ENCODE measurements at places on chromosomes 12 and 14.

GRCh38 chr12:42143452-42144157, 1.1 kb downstream of the GXYLT1 start:
- DNase-seq, result no peak

DNA sequence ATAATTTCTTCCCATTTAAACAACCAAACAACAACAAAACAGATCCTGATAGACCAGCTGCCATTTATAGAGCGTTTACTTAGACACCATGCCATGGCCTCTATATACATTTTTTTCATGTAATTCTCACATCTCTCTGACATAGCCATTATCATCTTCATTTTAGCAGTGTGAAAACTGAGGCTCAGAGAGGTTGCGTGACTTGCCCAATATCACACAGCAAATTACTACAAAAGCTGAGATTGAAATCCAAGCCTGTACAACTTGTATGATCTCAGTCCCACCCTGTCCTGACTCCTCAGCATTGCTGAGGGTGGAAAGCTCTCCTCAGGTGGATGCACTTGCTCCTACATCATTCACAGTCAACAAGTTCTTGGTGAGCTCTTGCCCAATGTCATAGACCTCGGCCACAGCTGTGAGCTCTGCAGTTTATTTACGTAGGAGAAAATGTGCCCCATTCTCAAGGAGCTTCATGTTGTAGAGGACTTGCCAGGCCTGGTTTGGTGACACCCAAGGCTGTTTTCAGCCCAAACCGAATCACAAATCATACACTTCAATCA, 55.5 kb downstream of the CRACR2A start:
- no peak for DNase-seq

DNA sequence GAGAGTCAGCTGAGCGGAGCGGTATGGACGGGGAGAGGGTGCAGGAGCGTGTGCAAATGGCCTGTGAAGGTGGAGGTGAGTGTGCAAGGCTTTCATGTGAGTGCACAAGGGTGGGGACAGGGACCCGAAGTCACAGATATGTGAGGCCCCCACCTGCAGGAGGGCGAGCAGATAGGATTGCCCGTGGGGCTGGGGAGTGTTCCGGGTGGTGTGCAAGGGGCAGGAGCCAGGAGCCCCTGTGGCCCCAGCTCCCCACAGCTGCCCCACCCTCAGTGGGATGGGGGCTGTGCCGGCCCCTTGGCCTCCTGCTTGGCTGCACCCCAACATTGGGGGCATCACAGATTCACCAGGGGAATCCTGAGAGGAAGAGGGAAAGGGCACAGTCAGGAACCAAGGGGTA, 5.5 kb upstream of the ZNF384 start:
- no peak for DNase-seq

DNA sequence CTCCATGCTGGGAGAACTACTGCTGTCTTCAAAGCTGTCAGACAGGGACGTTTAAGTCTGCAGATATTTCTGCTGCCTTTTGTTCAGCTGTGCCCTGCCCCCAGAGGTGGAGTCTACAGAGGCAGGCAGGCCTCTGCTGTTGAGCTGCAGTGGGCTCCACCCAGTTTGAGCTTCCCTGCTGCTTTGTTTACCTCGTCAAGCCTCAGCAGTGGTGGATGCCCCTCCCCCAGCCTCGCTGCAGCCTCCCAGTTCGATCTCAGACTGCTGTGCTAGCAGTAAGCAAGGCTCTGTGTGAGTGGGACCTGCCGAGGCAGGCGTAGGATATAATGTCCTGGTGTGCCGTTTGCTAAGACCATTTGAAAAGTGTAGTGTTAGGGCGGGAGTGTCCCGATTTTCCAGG, 31.4 kb upstream of the RFX4 start:
- DNase-seq, result no peak

- DNase-seq, result no peak
Observed at GRCh38 chr14:100611811-100612480, 24.7 kb upstream of the BEGAIN start.

- DNase-seq, result no peak
Observed at GRCh38 chr12:52204095-52204930, 12.5 kb upstream of the KRT80 start.

GRCh38 chr14:61719344-61720293, 24.3 kb downstream of the HIF1A start:
- no peak for DNase-seq

DNA sequence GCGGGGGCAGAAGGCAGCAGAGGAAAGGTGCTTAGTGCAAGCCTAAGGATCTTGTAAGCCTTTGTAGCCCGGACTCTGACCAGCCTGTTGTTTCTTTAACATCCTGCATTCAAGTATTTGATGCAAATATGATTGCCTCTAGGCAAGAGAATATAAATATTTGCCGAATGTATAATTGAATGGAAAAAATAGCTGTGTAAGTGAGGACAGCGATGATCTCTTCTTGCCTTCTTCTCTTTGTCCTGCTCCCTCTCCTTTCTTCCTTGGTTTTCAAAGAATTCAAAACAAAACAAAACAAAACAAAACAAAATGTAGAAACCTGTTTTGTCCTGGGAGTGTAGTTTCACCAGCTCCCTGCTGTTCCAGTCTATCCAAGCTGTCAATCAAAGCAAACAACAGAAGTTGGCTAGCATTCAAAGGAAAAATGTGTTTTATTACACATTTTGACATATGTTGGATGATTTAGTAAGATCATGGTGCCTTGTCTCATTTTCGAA, 74.9 kb upstream of the CPM start:
- DNase-seq, result no peak

DNA sequence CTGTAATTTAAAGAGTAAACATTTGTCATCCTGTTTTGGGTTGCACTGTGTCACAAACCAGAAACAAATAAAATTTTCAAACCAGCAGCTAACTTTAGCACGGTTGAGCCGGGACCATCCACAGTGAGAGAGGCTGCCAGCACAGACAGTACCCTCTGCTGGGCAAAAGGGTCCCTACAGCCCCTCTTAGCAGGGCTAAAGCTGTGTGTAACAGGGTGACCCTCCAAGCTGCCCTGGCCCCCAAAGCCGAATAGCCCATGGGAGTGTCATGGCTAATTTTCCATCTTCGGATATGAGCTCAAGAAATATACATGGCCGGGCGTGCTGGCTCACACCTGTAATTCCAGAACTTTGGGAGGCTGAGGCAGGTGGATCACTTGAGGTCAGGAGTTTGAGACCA, 157.1 kb upstream of the GRIN2B start:
- DNase-seq, result no peak

- no peak for DNase-seq
Observed at GRCh38 chr12:6919588-6919987, 5.2 kb downstream of the ENO2 start.

GRCh38 chr14:103392572-103392971, 7.4 kb downstream of the MARK3 start:
- DNase-seq, result no peak

DNA sequence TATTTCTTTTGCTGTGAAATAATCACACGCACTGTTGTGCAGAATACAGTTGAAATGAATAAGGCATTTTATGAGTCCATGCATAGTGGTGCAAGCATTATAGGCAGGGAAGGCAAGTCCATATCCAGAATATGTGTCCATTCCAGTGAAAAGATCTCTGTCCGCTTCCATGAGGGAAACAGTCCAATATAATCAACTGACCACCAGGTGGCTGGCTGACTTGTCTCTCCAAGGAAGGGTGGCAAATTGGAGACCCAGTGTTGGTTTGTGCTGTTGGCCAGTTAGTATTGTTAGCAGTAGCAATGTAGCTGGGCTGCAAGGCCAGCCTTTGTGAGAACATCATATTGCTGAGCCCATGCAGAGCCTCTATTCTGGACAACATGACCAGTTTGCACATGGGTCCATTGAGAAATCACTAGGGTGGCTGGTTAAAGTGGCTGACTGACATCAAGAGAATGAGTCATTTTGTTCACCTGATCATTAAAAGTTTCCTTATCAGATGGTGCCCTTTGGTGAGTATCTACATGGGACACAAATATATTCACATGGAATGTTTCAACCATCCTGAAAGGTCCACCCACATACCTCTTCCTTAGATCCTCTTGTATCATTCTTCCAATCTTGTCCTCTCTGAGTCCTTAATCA, 17.3 kb upstream of the YAF2 start:
- no peak for DNase-seq

- DNase-seq, result no peak
Observed at GRCh38 chr14:74474376-74474775, 18.7 kb downstream of the NPC2 start.

GRCh38 chr14:81801921-81802320, 268.3 kb upstream of the SEL1L start:
- no peak for DNase-seq

GRCh38 chr14:42869681-42870080, 1263.0 kb downstream of the LRFN5 start:
- no peak for DNase-seq

- no peak for DNase-seq
Observed at GRCh38 chr12:112710414-112710813, 81.1 kb upstream of the RPH3A start.

DNA sequence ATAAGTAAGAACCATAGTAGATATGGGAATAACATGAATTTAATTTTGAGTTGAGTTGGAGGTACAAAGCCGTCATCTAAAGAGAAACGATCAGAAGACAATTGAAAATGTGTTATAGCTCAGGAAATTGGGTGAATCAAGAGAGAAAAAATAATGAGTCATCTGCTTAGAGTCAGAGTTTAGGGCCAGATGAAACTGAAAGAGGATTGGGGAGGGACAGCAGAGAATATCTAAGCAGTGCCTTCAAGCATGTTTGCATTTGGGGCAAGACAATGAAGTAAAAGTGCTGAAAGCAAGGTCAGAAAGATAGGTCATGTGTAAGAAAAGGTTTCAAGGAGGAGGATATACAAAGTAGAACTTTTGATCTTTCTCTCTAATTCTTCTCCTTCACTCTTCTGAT, 49.4 kb downstream of the SLC15A5 start:
- DNase-seq, result no peak

GRCh38 chr14:38549564-38549963, 293.7 kb upstream of the CLEC14A start:
- DNase-seq, result no peak

- DNase-seq, result no peak
Observed at GRCh38 chr14:71371711-71372396, 464.6 kb downstream of the PCNX1 start.

GRCh38 chr14:63910583-63911363, 58.0 kb downstream of the SYNE2 start:
- DNase-seq, result no peak

- no peak for DNase-seq
Observed at GRCh38 chr12:52359621-52360061, 7.6 kb downstream of the KRT85 start.

DNA sequence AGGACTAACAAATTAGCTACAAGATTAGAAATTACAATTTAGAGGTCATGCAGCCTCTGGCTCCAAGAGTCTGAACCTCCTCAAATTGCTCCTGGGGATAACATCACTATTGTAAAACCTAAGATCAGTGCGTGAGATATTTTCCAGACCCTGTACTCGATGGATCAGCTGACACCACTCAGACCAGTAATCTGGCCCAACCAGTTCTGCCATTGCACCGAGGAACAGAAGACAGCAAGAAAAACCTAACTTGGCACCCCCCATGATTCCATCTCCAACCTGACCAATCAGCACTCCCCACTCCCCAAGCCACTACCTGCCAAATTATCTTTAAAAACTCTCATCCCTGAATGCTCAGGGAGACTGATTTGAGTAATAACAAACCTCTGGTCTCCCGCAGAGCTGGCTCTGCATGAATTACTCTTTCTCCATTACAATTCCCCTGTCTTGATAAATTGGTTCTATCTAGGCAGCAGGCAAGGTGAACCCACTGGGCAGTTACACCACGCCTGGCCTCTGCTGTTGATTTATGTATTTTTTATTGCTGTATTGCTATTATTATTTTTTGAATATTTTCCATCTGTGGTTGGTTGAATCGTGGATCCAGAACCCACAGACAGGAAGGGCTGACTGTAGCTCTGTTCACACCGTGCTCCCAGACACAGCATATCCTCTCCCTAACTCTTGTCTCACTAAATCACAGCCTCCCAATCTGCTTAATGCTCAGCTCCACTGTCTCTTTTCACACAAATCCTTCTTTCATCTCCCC, 9.2 kb downstream of the HEBP1 start:
- no peak for DNase-seq

GRCh38 chr12:80217011-80217535, 117.7 kb downstream of the OTOGL start:
- DNase-seq, result no peak

DNA sequence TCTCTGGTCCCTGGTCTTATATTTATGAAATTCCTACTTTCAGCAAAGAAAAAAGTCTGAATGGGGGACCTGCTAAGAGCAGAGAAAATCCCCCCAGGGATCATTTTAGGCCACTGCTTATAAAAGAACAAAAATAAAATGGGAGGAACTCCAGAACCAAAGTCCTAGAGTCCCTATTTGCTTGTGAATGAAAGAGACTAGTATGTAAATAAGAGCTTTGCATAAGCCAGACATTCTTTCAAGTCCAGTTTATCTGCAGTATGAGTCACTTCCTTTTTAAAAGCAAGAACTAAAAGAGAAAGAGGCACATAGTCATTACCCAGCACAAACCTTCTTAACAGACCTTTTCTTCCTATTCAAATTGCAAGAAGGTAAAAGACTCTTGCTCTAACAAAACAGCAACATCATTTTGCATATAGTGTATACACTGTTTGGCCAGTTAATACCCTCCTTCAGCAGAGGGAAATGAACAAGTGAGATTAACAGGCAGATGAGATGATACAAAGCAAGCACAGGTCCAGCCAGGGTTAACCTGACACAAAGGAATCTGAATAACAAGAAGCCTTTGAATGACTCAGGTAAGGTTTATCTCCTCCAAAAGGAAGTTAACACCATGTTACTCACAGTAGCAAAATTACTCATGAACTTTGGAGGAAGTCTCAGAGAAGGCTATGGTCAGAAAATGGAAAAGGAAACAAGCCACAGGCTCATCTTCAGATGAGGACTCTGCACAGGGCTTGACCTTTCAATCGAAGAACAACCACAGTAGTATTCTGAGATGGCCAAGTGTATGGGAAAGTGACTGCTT, 87.3 kb downstream of the PHLDA1 start:
- peak; percentile 32 for DNase-seq

- no peak for DNase-seq
Observed at GRCh38 chr12:25979059-25979458, 20.6 kb downstream of the RASSF8 start.

GRCh38 chr12:94596596-94596995, 53.8 kb downstream of the TMCC3 start:
- no peak for DNase-seq

GRCh38 chr14:66000766-66001165, 485.4 kb upstream of the CCDC196 start:
- no peak for DNase-seq

- peak; percentile 24 for DNase-seq
Observed at GRCh38 chr14:34931206-34931605, 51.6 kb upstream of the SRP54 start.

DNA sequence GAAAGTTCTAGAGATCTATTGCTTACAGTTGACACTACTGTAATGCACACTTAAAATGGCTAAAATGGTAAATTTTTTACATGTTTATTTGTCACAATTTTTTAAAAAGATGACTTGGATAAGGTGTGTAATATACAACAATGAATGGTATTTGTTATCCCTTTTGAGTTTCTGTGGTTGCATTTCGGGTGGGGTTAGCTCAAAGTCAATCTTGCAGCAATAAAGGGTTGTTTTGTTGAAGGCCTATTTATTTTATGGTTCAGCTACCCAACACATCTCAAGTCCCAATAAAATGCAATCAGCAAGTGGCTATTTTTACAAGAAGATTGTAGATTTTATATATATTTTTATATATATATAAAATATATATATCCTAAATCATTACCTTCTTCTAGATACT, 22.1 kb downstream of the SNRPF start:
- DNase-seq, result no peak
